ENCODE measurements at places on chromosomes 5 and 9.

DNA sequence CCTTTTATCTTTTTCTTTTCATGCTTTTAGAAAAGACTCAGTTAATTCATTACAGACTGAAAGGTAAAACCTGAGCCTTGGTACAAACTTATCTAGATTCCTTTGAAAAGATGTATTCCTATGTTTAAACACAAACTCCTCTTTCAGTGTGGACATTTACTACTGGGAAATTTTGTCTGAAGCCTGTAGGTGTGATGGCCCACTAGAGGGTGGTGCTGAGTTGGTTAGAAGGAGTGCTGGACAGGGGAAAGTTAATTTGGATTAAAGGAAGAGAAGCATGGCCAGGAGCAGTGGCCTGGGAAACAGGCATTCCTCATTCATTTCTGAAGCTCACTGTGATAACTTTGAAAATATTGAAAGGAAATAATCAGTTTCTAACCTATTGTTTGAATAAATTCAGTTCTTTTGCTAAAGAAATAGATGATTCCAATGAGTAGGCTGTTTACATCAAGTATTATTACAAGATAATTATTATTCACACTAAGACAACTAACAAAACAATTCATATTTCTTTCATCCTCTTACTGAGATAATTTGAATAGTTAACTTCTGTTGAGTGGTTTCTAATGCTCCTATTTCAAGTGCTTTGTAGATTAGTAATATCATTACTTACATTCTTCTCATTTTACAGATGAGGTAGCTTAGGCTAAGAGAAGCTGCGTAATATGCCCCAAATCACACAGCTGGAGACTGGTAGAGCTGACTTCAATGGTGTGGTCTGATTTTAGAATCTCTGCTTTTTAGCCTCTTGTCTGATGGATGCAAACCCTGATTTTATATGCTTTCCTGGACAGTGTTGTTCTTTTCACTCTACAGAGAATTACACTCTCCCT lies 150.9 kb downstream of the ADGRV1 start:
- H3K36me3 ChIP-seq = no peaks in the 10 kb centered on the region
- DNase-seq = peak; percentile 62
- H3K27ac ChIP-seq = no peak overlapping the region
- no peaks in the 10 kb centered on the region for H3K27me3 ChIP-seq

GRCh38 chr9:84947412-84947972 lies 278.0 kb downstream of the NTRK2 start:
- no peak overlapping the region for H3K4me3 ChIP-seq
- peak; percentile 32 for DNase-seq
- H3K27me3 ChIP-seq = no peaks in the 10 kb centered on the region
- no peak overlapping the region for H3K27ac ChIP-seq
- H3K4me1 ChIP-seq = no peaks in the 10 kb centered on the region

DNA sequence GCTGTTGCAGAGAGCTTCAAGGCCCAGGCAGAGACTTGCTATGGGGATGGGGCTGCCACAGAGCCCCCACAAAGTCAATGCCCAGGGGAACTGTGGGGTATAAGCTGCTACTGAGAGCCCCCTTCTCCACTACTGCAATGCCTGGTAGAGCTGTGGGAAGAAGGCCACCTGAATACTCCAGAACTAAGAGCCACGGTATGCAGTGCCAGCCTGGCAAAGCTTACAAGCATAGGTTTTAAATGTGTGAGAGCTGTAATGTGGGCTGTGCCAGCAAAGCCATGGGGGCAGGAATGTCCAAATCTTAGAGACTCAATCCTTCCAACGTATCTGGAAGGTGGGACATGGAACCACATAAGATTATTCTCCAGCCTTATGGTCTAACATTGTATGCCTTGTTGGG lies 49.2 kb downstream of the XRCC4 start:
- DNase-seq = no peak
- H3K4me1 ChIP-seq = no peaks in the 10 kb centered on the region
- no peak overlapping the region for H3K27ac ChIP-seq

GRCh38 chr5:95317085-95317484 lies 32.2 kb upstream of the MCTP1 start:
- no peak for DNase-seq
- H3K36me3 ChIP-seq = no peaks in the 10 kb centered on the region
- no peaks in the 10 kb centered on the region for H3K4me1 ChIP-seq
- H3K27me3 ChIP-seq = no peaks in the 10 kb centered on the region
- H3K4me3 ChIP-seq = no peak overlapping the region

DNA sequence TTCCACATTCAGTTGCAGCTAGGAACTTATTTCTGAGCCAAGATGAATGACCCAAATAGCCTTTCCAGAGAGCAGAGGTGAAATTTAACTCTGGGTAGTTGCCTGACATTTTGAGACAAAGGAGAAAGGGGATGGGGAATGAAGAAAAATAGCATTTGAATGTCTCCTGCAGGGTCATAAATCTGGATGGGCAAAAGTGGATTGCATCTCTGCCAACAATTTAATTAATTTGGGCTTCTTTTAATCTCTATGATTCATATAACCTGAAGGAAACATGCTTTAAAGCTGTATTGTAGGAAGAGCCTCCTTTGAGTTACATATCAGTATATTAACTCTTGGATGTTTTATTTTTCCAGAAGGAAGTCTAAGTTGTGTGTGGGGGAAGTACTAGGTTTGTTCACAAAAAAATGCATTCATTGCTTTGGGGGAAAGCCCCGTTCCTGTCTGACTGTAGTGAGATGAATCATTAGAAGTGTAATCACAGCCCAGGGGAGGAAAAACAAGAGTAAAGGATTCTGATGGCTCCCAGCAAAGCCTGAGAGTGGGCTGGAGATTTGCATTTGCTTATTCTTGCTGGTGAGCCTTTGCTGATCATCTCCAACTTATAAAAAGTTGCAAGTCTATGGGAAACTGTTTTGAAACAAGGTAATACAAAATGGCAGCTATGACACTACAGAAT lies 133.0 kb upstream of the IQGAP2 start:
- H3K27me3 ChIP-seq = peaks cover 3% of the 10 kb centered on the region
- H3K27ac ChIP-seq = no peak overlapping the region

GRCh38 chr5:91556-92263 lies at the start of gene PLEKHG4B:
Gene PLEKHG4B (plus strand): TSS chr5:92168. CDS start chr5:92232, 64 bp downstream.
- DNase-seq = no peak
- peak within 1 kb of the TSS; percentile 77 for H3K4me3 ChIP-seq
- peak within 1 kb of the TSS; percentile 84 for H3K27ac ChIP-seq
- peaks cover 27% of the 10 kb centered on the region for H3K4me1 ChIP-seq

GRCh38 chr9:79470954-79471353 lies 100.8 kb upstream of the TLE4 start:
- no peaks in the 10 kb centered on the region for H3K36me3 ChIP-seq
- no peaks in the 10 kb centered on the region for H3K27me3 ChIP-seq
- peaks cover 2% of the 10 kb centered on the region for H3K4me1 ChIP-seq

- H3K4me1 ChIP-seq = no peaks in the 10 kb centered on the region
- no peak overlapping the region for H3K27ac ChIP-seq
- peaks cover 11% of the 10 kb centered on the region for H3K36me3 ChIP-seq
- no peak overlapping the region for H3K4me3 ChIP-seq
Measured at GRCh38 chr5:81140441-81140840, 92.7 kb upstream of the CKMT2 start.

DNA sequence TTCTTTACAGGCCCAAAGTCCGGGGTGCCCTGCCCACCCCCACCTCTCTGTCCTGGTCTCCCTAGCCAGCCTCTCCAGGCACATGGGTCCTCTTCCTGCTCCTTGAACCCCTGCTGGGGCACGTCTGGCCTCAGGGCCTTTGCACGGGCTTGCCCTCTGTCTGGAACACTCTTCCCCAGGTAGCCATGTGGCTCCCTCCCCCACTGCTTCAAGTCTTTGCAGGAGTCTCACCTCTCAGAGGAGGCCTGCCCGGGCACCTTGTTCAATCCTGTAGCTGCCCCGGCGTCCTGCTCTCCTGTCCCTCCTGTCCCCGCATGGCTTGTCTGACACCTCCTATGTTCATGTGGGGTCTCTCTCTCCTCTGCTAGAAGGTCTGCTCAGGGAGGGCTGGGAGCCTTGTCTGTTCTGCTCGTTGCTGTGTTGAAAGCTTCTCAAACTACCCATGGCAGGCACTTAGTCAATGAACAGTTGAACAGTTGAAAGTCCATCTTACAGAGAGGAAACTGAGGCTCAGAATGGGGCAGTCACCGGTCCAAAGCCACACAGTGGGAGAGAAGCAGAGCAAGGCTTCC lies 241.4 kb downstream of the PBX3 start:
- no peak for DNase-seq
- H3K27me3 ChIP-seq = no peaks in the 10 kb centered on the region
- no peaks in the 10 kb centered on the region for H3K36me3 ChIP-seq
- H3K4me3 ChIP-seq = no peak overlapping the region
- no peak overlapping the region for H3K27ac ChIP-seq

GRCh38 chr9:32398207-32398606 lies 13.8 kb downstream of the ACO1 start:
- no peak overlapping the region for H3K4me3 ChIP-seq
- H3K4me1 ChIP-seq = no peaks in the 10 kb centered on the region
- DNase-seq = no peak
- H3K36me3 ChIP-seq = no peaks in the 10 kb centered on the region
- H3K27me3 ChIP-seq = no peaks in the 10 kb centered on the region
- H3K27ac ChIP-seq = no peak overlapping the region

DNA sequence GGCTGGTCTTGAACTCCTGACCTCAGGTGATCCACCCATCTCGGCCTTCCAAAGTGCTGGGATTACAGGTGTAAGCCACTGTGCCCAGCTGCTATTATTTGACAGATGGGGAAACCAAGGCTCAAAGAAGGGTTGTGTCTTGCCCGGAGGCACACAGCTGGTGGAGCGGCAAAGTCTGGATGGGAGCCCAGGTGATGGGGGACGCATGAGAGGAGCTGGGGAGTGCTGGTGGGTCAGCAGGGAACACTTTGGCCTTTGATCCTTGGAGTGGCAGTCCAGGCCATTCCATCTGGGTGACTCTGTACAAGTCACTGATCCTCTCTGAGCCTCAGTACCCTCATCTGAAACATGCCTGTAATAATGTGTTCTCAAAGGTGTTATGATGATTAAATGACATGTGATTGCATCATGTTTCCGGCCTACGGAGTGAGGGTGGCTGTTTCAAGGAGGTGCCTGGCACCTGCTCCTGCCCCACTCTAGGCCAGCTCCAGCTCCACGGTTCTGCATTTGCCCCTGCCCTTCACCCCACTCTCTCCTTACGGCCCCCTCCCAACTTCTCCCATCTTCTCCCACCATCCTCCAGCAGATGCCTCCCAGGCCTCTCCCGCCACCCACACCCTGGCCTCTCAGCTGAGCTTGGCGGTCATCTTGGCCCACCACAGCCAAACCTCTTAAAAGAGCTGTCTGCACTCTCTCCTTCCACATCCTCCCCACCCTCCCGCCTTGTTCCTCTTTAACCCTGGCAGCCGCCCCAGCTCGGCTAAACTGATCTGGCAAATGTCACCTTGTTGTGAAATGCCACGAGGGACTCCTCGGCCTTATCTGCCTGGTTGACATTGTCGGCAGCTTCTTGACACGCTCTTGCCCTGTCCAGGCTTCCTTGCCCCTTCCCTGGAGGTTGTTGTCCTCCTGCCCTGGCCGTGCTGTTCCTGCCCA lies 5.5 kb upstream of the DBN1 start:
- no peaks in the 10 kb centered on the region for H3K27me3 ChIP-seq
- H3K4me1 ChIP-seq = no peaks in the 10 kb centered on the region
- DNase-seq = peak; percentile 73
- H3K27ac ChIP-seq = no peak overlapping the region

DNA sequence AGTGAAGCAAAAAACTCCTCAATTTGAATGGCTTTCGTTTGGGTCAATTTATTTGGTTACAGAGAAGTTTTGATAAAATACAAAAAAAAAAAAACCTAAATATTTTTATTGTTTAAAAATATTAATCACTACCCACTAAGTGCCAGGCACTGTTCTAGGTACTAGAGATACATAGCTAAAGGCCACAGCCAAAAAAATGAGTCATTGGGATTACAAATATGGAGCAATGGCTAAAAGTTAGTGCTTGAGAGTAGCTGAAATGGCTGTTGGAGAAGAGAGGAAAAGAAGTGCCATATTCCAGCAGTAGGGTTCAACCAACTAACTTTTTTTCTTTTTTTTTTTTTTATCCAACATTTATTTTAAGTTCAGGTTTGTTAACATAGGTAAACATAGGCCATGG lies 130.1 kb upstream of the PTGER4 start:
- H3K27me3 ChIP-seq = no peaks in the 10 kb centered on the region
- DNase-seq = peak; percentile 15
- H3K27ac ChIP-seq = no peak overlapping the region

GRCh38 chr5:105840800-105841199 lies 1829.9 kb downstream of the EFNA5 start:
- no peak overlapping the region for H3K27ac ChIP-seq
- no peaks in the 10 kb centered on the region for H3K27me3 ChIP-seq

DNA sequence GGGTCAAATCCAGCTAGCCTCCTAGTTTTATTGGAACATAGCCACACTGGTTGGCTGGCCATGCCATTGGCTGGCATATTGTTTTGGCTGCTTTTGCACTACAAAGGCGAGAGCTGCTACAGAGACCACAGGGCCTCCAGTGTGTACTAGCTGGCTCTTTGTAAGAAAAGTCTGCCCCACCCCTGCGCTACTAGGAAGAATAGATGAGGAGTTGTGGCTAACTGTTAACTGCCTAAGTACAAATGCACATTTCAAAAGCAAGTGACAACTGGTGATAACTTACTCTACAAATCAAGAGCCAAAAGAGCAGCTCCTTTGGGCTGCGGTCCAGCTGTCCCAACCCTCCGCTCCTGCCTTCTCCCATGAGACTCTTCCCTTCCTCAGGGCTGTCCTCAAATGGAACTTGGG lies 63.9 kb downstream of the SERINC5 start:
- H3K36me3 ChIP-seq = peaks cover 3% of the 10 kb centered on the region
- no peak for DNase-seq
- H3K27me3 ChIP-seq = no peaks in the 10 kb centered on the region
- peak overlapping the region; percentile 91 for H3K27ac ChIP-seq
- H3K4me1 ChIP-seq = peaks cover 28% of the 10 kb centered on the region

DNA sequence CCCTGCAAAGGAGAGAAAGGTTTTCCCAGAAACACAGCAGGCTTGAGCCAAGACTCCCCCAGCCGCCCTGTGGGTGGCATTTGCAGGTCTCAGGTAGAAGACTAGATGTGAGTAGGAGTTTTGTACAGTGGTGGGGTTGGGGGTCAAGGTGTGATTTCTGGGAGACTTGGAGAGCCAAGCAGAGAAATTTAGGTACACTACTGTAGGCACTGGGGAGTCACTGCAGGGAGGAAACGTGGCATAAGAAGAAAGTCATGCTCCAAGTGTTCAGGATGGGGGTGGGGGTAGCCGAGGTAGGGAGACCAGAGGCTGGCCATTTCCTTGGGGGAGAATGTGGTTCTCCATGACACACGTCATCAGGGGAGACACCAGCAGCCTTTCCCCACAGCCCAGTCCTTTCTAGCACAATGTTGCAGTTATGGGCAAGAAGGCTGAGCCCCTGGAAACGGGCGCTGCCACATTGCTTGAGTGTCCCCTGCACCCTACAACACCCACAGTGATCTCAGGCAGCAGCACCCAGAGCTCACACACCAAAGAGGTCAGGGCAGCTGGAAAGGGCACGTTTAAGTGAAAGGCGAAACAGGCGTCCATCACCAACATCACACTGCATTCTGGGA lies 210.5 kb downstream of the FSTL4 start:
- no peak overlapping the region for H3K4me3 ChIP-seq
- no peaks in the 10 kb centered on the region for H3K27me3 ChIP-seq
- no peak for DNase-seq
- no peak overlapping the region for H3K27ac ChIP-seq
- no peaks in the 10 kb centered on the region for H3K36me3 ChIP-seq
- H3K4me1 ChIP-seq = peaks cover 13% of the 10 kb centered on the region
